ENCODE measurements at places on chromosomes 1 and 21.

DNA sequence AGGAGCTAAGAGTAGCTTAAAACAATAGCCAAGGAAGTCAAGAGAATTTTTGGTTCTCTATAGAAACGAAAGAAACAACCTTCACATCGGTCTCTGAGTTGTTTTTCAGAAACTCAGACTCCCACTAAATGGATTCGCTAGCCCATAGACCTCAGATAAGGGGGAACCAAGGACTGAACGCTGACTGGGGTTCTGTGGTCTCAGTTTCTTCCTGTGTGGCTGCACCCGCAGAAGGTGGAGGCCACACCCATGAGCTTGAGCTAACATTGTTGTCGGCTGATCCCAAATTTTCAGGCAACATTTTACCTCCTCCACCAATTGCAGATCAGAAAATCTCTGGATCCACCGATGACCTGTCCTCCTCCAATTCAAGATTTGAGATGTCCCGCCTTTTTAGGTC, 456.1 kb downstream of the AJAP1 start:
- DNase-seq: no peak

GRCh38 chr1:12219800-12220199, 10.0 kb upstream of the VPS13D start:
- no peak for DNase-seq

- DNase-seq: no peak
These were observed 20.5 kb upstream of the ARTN start for GRCh38 chr1:43913051-43913501.

DNA sequence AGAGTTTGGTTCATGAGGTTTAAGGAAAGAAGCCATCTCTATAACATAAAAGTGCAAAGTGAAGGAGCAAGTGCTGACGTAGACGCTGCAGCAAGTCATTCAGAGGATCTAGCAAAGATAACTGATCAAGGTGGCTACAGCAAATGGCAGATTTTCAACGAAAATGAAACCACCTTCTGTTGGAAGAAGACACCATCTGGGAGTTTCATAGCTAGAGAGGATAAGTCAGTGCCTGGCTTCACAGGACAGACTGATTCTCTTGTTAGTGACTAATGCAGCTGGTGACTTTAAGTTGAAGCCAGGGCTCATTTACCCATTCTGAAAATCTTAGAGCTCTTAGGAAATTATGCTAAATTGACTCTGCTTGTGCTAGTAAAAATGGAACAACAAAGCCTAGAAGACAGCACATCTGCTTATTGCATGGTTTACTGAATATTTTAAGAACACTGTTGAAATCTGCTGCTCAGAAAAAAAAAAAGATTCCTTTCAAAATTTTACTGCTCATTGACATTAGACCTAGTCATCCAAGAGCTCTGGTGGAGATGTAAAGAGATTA, 10.5 kb downstream of the MAEL start:
- DNase-seq: no peak

- no peak for DNase-seq
These were observed 647 bp downstream of the TSEN15 start for GRCh38 chr1:184052194-184052559.
